ENCODE measurements at places on chromosomes 4 and X.

DNA sequence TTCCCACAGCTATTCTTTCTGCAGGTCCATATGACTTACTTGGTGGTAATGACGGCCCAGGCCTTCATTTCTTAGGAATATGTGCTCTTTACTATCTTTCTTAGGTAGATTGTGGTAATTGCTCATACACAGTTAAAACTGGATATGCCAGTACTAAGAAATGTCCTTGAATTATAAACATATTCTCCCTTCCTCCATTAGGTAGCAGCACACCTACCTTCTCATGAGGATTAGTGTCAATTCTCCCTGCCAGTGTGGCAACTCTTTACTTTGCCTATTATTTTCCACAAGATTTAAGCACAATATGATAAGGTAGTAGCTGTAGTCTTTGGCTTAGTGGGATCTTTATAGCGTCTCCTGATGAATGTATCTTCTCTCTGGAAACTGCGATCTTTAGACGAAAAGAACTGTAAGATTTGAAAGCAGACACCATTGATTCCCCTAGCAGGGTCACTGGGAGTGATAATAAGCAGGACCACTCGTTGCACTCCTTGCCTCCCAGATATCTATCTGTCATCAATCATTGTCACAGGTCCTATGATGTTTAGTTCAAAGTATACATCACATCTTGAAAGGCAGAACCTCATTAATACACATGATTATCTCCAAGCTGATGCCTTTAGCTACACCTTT lies 1240.7 kb downstream of the C4orf33 start:
- DNase-seq = no peak

DNA sequence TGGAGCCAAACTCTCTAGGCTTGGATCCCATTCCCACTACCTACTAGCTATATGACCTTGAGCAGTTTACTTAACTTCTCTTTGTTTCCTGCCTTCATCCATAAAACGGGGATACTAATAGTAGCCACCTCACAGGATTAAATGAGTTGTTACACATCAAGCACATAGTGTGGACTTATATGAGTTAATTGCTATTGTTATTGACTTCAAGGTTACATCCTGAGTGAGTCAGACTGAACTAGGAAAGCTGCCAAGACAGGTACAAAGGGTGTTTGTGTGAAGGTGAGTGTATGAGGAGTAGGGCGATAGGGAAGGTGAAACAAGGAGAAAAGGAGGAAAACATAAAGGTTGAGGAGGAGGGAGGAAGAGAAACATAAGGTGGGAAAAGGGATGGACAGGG lies 32.2 kb downstream of the TFDP3 start:
- no peak for DNase-seq

GRCh38 chrX:71215338-71215912 lies 7.6 kb upstream of the GJB1 start:
- no peak for DNase-seq

- no peak for DNase-seq
These were observed 330.3 kb upstream of the BOD1L1 start for GRCh38 chr4:13957871-13958270.

- no peak for DNase-seq
These were observed 164.3 kb downstream of the GABRB1 start for GRCh38 chr4:47195706-47196105.

DNA sequence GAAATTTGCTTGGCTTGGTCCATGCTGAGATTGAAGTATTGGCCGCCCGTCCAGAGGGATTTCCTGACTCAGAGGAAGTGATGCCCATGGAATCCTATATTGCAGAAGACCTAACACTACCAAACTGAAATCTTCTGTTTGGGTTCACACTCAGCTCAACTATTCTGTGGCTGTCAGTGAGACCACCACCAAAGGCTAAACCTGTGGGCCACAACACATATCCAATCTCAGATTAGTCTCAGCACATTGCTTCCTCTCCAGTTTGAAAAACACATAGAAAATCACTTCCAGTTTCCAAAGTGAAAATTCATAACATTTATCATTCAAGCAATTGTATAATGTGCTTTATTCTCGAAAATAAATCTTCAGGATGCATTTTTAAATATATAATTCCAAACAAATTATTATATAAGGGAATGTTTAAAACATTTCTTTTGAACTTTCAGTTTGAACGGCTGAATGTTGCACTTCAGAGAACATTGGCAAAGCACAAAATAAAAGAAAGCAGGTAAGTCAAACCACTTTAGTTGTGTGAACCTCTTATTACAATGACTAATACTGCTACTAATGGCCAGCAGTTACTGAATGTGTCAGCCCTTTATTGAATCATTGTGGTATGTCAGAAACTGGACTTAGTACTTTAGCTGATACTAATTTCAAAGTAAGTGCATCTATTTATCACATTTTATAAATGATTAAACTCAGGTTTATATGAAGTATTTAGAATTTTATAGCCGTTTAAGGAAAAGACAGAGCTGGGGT lies 37.0 kb downstream of the GUCY1A1 start:
- DNase-seq = no peak

DNA sequence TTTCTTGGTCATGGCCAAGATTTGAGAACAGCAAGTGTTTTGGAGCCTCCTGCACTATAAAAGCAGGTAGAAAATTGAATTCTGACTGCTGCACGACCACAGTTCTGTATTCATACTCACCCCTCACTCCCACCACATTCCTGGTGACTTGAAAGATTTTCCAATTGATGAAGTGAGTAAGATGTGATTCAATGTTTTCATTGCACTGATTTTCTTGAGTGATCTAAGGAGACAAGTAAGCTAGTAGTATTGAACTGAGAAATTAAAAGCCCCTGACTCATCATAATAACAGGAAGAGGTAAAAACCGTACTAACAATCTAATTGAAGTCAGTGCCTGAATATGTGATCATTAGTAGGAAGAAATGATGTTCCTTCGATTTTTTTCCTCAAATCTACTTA lies 6.1 kb upstream of the SEC24D start:
- DNase-seq = no peak

GRCh38 chrX:40237731-40238178 lies 140.0 kb upstream of the BCOR start:
- no peak for DNase-seq

DNA sequence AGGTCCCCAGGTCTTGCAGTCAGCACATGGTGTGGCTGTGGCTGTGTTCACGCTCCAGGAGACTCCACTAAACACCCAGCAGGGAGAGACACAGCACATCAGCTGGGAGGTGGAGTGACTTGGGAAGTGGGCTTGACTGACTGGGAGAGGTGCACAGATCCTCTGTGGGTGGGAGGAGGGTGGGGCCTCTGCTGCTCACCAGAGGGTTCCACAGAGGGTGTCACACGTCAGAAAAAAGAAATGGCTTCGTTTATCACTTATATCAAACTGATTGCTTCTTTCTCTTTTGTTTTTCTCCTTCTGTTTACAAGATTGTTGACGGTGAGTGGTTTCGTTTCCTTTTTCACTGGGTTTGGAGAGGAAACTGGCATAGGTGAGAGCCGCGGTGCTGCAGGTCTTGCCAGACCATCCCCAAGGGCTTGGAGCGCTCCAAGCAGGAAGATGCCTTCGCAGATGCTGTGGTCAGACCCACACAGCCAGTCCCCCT lies 24.8 kb upstream of the FAM193A start:
- no peak for DNase-seq

GRCh38 chr4:125714049-125714448 lies 399.3 kb downstream of the FAT4 start:
- no peak for DNase-seq

DNA sequence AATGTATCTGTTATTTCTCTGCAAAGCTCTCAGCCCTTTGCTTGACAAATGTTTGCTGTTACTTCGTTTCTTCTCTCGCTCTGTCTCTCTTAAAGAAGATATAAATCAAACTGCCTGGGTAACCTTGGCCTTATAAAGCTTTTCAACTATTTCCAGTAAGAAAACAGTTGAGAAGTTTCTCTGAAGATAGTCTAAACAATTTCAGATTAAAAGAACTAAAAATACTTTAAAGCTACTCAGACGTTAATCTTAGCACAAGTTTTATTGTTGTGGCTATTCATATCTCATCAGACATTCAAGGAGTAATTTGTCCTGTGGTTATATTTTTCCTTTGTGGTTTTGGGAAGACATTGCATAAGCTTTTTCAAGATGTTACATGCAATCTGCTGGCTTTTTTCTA lies 22.6 kb downstream of the HOPX start:
- no peak for DNase-seq

DNA sequence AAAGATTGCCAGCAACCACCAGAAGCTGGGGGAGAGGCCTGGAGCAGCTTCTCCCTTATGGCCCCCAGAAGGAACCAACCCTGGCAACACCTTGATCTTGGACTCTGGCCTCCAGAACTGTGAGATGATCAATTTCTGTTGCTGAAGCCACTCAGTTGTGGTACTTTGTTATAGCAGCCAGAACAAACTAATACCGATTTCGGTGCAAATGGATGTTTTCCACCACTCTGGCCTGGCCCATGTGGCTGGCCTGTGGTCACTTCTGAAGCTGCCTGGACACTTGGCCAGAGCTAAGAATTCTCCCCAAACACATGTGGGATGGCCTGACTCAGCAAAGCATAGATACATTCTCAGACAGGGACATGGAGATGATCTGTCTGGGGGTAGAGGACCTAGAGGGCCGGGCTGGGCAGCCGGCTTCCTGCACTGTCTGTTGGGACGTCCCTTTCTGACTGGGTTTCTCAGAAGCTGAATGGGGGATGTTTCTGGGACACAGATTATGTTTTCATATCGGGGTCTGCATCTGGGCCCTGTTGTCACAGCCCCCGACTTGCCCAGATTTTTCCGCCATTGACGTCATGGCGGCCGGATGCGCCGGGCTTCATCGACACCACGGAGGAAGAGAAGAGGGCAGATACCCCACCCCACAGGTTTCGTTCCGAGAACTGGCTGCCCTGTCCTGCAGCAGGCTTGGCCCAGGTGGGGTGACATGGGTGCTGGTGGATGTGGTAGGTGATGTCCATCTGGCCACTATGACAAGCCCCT lies 4.1 kb downstream of the FOXP3 start:
- DNase-seq = no peak

DNA sequence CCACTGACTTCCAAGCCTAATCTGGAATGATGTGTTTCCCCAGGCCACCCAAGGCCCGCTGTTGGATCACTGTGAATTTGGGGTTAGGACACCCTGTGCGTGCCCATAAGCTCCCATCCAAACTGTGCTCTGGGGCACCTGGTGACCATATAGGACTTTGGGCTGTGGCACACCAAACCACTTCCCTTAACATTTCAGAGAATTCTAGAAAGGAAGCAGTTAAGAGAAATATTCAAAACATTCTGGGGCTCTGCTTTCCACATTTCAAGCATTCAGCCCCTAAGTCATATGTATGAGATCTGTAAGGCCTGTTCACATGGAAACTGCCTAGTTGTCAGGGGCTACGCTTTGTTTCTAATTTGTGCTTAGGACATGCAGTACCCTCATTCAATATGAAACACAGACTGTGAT lies 14.4 kb downstream of the VGLL1 start:
- DNase-seq = no peak

GRCh38 chr4:84726356-84726755 lies 143.4 kb downstream of the CDS1 start:
- DNase-seq = no peak

DNA sequence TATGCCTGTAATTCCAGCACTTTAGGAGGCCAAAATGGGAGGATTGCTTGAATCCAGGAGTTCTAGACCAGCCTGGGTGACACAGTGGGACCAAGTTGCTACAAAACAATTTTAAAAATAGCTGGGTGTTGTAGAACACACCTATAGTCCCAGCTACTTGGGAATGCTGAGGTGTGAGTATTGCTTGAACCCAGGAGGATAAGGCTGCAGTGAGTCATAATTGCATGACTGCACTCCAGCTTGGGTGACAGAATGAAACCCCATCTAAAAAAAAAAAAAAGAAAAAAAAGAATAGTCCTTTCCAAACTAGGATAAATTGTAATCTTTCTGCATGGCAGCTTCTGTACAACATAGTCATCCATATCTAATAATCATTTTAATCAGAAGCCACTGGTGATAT lies 270.1 kb upstream of the INTU start:
- no peak for DNase-seq
